ENCODE measurements at places on chromosomes 12 and 14.
A peak's percentile ranks its signal among the peaks of the same experiment; 100 is the strongest.

GRCh38 chr12:96858162-96858561 lies 48.9 kb upstream of the NEDD1 start:
- DNase-seq: no peak

- no peak for DNase-seq
Observed at GRCh38 chr14:54617467-54617866, 50.5 kb downstream of the SAMD4A start.

- DNase-seq: no peak
Observed at GRCh38 chr12:5556033-5556614, 124.2 kb downstream of the NTF3 start.

- no peak for DNase-seq
Observed at GRCh38 chr14:48323665-48324064, 648.3 kb upstream of the MDGA2 start.

GRCh38 chr14:32375663-32376062 lies 46.6 kb downstream of the AKAP6 start:
- no peak for DNase-seq

- no peak for DNase-seq
Observed at GRCh38 chr12:95974358-95974757, 21.8 kb downstream of the HAL start.

GRCh38 chr14:65854215-65854614 lies 441.7 kb downstream of the FUT8 start:
- no peak for DNase-seq

GRCh38 chr12:48031135-48031960 lies 27.1 kb upstream of the COL2A1 start:
- no peak for DNase-seq

- DNase-seq: no peak
Observed at GRCh38 chr14:33375786-33376185, 437.1 kb downstream of the NPAS3 start.

GRCh38 chr14:37088356-37089215 lies 83.8 kb downstream of the SLC25A21 start:
- DNase-seq: no peak

DNA sequence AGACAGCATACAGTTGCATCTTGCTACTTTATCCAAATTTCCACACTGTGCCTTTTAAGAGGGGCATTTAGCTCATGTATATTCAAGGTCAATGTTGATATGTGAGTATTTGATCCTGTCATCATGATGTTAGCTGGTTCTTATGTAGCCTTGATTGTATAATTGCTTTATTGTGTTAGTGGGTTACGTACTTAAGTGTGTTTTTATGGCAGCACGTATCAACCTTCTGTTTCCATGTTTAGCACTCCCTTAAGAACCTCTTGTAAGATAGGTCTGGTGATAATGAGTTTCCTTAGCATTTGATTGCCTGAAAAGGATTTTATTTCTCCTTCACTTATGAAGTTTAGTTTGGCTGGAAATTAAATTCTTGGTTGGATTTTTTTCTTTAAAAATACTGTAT lies 445.2 kb downstream of the NAV3 start:
- no peak for DNase-seq

DNA sequence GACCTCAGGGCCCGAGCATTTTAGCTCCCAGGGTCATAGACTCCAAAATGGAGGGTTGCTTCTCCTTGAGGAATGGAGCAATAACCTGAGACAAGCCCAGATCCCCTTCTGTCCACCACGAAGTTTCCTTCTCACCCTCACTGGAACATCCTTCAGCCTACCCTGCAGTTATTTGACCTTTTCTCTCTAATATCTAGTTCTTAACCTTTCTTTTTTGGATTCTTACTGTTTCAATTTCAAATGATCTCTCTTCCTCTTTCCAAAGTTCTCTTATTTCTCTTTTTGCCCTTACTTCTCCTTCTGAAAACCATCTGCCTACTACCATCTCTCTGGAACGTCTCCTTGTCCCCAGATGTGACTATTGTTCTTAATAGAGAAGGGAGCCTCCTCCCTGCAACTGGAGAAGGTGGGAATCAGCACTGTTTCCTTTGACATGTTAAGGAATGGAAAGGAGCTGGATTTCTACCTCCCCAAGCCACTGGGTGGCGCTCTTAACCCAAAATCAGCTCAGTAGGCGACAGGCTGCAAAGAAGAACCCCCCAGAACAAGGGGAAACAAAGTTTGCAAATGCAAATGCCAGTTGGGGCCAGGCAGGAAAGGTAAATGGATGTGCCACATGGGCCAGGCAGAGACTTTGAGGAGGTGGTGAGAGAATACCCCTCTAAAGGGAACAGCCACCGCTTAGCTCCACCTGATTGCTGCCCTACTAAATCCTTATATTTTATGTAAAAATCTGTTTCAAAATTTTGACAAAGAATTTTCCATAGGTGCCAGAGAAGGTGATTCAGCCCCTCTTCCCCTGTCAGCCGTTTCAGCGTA lies 22.4 kb upstream of the PDE1B start:
- no peak for DNase-seq

GRCh38 chr12:49033611-49034285 lies 15.2 kb upstream of the PRKAG1 start:
- DNase-seq: no peak

- peak; percentile 33 for DNase-seq
Observed at GRCh38 chr12:10186299-10186698, 7.5 kb downstream of the TMEM52B start.

DNA sequence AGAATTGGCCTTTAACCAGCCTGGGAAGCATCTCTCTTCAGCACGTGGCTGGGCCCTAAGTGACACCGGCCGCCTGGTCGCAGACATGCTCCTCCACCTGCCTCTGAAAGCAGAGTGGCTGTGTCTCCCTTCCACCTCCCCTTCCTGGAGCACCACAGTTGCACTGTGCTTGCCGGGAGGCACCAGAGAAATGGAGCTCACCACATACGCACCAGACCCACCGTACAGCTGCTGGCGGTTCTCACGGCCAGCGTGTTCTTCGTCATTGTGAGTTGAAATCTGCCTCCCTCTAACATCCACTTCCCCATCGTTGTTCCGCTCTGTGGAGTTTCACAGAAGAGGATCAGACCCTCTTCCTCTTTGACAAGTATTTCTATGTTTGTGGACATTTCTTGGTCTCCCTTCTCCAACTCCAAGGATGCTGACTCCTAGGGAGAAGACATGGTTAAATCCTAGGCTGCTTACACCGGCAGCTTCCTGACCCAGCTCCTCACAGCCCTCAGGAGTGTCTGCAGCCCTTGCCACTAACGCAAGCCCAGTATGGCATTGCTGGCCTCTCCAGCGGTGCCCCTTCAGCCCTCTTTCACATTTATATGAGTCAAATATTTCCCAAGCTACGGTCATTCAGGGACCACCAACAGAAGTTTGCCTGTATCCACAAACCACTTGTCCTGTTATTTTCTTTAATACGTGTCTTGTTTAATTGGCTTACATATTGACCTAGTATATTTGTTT lies 11.5 kb upstream of the KRT5 start:
- no peak for DNase-seq

- peak; percentile 56 for DNase-seq
Observed at GRCh38 chr12:92987362-92987761, 58.3 kb upstream of the EEA1 start.

DNA sequence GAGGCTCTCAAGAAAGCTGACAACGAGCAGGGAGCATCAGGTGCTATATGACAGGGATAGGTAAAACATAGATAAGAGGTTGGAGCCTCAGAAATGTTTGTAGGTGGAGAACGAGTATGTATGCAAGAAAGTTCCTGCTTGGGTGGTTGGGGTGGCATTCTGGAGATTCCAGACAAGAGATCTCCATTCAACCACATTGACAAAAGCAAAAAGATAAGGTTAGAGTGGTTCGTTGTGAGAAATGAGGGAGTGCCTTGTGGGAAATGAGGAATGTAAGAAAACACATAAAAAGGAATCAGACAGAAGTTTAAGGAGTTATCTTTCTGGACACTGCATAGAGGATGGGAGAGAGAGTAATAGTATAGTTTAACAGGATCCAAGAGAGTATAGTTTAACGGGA lies 290.3 kb downstream of the DPF3 start:
- DNase-seq: no peak

- DNase-seq: no peak
Observed at GRCh38 chr12:7557227-7557626, 53.6 kb upstream of the CD163 start.

GRCh38 chr12:64510667-64511066 lies 58.7 kb downstream of the TBK1 start:
- DNase-seq: no peak

DNA sequence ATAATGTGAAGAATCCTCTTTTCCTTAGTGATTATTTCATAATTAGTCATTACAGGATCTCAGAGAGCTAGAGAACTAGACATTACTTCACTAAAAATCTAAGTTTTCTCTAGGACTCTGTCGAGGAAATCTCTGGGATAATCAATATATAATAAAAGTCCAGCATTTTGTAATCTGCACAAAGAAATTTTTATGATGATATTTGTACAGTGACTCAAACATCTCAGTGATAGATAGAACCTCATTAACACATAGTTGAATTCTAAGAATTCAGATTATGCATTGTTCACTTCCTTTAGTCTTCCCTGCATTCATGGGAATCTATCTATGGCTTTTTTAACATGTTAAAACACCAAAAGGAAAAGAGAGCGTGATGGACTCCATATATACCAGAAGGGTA lies 11.0 kb downstream of the ITPR2 start:
- DNase-seq: no peak

DNA sequence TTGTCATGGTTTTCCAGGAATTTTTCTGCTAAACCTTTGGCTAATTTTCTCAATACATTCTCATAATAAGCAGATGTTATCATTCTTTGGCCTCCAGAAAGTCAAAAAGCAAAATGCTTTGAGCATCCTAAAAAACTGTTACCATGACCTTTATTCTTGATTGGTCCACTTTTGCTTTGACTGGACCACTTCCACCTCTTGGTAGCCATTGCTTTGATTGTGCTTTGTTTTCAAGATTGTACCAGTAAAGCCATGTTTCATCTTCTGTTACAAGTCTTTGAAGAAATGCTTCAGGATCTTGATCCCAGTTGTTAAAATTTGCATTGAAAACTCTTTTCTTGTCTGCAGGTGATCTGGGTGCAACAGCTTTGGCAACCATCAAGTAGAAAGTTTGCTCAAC lies 180.1 kb downstream of the DUSP6 start:
- no peak for DNase-seq

DNA sequence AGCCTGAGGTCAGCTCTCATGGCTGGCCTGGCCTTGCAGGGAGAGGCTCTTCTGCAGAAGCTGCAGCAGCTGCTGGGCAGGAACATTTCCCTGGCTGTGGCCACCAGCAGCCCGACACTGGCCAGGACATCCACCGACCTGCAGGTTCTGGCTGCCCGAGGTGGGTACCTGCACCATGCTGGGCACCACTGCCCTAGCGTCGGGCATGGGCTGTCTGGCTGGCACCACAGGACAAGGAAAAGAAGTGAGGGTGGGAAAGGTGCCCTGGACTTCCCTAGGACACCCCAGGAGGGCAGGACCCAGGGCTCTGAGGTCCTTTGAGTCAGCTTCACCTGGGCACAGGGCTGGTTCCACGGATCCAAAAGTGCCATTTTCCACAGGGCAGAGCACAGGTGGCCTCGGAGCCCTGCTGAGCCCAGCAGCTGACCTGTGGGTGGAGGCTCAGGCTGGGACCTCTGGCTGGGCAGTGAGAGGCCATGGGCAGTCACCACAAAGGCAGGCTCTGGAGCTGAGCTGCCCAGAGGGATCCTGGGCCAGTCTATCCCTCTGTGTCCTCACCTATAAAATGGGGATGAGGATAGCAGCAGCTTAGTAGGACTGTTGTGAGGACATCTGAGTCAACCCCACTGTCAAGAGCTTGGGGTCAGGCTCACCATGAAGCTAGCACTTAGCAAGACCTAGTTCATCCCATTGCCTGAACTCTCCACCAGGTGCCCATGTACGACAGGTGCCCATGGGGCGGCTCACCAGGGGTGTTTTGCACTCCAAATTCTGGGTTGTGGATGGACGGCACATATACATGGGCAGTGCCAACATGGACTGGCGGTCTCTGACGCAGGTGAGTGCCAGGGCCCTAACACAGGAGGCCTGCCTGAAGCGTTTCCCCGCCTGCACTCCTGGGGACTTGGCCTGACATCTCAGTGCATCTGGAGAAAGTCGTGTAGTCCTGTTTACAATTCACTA lies 4.9 kb downstream of the PLD4 start:
- no peak for DNase-seq

DNA sequence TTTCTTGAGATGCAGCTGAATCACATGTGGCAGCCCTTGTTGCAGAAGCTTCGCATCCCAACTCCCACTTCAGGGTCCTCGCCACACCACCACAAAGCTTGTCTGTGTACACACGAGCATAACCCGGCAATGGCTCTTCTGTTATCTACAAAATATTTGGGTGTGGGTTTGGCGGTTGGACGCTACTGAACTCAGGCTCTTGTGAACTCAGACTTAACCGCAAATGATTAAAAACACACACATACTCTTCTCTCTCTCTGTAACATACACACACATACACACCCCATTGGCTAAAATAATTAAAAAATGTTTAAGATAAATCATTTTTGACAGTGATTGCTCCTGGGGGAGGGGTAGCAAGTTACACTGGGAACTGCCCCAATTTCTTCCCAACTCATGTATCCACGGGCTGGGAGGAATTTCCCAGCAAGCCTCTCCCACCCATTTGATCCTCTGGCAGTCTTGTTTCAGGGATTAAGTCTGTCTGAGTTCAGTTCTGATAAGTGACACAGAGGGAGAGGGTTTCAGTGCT lies 63.7 kb upstream of the MANSC4 start:
- DNase-seq: no peak

GRCh38 chr12:133106253-133106652 lies 23.8 kb downstream of the ZNF891 start:
- no peak for DNase-seq

DNA sequence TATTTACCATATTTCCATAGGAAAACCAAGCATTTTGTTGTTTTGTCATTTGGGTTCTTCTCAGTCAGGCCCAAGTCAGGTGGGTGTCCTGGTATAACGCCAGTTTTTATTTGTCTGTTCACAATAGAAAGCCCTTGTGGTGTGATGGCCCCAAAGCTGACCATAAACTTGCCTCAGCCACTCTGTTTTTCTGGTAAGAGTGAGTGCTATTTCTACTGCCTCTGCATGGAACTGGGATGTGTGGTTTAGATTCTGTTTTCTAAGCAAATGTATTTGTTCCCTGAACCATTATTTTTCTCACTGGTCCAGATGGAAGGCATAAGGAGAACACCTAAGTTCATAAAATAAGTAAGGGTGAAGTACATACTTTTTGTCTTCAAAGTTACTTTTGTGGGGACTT lies 1.8 kb upstream of the SSPN start:
- DNase-seq: no peak

GRCh38 chr12:132556801-132557200 lies 53.6 kb downstream of the LRCOL1 start:
- no peak for DNase-seq

- DNase-seq: no peak
Observed at GRCh38 chr12:38892087-38892786, 13.2 kb downstream of the CPNE8 start.

DNA sequence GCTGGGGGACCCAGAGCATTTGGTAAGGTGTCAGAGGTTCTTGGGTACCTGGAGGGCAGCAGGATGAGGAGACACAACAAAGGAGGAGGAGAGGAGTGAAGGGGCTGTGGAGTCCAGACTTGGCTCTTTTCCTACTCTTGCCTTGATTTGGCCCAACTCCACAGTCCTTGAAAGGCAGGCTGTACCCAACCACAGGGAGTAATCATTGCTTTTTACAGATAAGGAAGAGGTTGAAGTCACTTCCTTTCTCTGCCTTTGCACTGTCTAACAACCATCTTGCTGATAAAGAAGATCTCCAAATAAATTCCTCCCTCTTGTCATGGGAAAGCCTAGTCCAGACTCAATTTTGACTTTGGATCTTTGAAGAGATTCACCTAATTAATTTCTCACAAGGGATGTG lies 226.8 kb upstream of the HMGA2 start:
- no peak for DNase-seq

GRCh38 chr14:45083617-45083975 lies 320 bp upstream of the PRPF39 start:
- DNase-seq: no peak

GRCh38 chr14:65167072-65167645 lies 64.8 kb upstream of the MAX start:
- no peak for DNase-seq
